ENCODE measurements at places on chromosomes 3 and 15.

GRCh38 chr3:127172211-127172610 is 20.7 kb upstream of the PRR23E start:
- DNase-seq: no peak

- no peak for DNase-seq
These were observed 90.7 kb downstream of the IMPG2 start for GRCh38 chr3:101229681-101230080.

DNA sequence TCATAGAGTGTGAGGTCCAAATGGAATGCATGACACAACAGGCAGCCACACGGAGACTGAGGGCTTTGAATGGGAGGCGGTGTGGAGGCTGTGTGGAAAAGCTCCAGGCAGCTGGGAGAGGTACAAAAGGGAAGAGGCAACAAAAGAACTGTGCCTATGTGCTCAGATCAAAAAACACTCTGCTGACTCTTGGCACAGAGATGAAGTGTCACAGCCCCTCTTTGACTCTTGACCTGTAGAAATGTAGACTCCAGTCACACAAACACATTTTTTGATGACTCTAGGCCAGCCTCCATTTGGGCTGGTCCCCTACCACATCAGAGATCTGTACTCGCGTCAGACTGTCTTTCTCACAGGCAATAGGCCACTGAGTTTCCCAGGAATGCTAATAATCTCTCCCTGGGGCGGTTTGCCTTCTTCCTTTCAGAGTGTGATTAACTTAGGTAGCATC is 456.0 kb downstream of the TUSC7 start:
- peak; percentile 69 for DNase-seq

DNA sequence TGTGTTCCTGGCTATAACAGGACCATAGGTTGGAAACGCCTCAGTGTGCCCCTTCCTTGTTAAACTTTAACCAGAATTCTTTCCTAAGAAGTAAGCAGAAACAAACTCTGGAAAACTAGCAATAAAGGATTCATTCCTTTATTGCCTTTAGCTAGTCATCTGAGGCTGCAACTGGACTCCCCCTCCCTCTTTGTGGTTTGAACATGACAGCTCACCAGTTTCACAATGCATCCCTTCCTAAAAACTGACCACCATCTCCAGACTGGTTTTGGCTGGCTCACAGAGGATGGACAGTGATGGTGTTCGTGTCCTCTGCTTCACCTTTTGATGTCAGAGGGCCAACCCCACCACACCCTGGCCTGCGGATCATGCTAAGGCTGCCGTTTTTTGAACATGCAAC is 27.9 kb upstream of the TGFBR2 start:
- DNase-seq: peak; percentile 83

DNA sequence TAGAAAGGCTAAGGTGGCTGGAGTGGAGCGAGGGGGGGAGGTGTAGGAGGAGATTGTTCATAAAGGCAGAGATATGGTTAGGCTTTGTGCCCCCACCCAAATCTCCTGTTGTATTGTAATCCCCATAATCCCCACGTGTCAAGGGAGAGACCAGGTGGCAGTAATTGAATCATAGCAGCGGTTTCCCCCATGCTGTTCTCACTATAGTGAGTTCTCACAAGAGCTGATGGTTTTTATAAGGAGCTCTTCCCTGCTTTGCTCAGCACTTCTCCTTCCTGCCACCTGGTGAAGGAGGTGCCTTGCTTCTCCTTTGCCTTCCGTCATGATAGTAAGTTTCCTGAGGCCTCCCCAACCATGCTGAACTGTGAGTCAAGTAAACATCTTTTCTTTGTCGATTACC is 64.7 kb upstream of the CFAP161 start:
- no peak for DNase-seq

GRCh38 chr3:48013288-48013980 is 2.8 kb downstream of the MAP4 start:
- DNase-seq: peak; percentile 74

- DNase-seq: peak; percentile 62
These were observed 478.7 kb downstream of the RBMS3 start for GRCh38 chr3:29759411-29760225.

- DNase-seq: no peak
These were observed 16.0 kb upstream of the KLF15 start for GRCh38 chr3:126373146-126373613.

GRCh38 chr15:31485431-31485830 is 158.8 kb downstream of the KLF13 start:
- DNase-seq: no peak

DNA sequence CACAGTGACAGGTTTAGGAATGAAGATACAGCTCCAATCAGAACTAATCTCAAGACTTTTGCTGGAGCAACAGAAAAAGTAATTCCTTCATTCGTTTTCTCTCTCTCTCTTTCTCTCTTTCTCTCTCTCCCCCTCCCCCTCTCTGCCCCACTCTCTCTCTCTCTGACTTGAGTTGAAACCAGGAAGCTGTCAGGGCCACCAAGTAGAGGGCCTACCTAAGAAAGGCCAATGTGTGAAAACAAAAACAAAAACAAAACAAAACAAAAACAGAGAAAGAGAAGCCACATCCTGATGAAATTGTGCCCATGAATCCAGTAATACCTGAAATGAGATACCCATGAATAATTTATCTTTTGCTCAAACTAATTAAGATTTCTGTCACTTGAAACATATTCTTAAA is 72.9 kb downstream of the ATP8B4 start:
- no peak for DNase-seq

- DNase-seq: no peak
These were observed 10.9 kb downstream of the CCDC13 start for GRCh38 chr3:42762046-42762724.

DNA sequence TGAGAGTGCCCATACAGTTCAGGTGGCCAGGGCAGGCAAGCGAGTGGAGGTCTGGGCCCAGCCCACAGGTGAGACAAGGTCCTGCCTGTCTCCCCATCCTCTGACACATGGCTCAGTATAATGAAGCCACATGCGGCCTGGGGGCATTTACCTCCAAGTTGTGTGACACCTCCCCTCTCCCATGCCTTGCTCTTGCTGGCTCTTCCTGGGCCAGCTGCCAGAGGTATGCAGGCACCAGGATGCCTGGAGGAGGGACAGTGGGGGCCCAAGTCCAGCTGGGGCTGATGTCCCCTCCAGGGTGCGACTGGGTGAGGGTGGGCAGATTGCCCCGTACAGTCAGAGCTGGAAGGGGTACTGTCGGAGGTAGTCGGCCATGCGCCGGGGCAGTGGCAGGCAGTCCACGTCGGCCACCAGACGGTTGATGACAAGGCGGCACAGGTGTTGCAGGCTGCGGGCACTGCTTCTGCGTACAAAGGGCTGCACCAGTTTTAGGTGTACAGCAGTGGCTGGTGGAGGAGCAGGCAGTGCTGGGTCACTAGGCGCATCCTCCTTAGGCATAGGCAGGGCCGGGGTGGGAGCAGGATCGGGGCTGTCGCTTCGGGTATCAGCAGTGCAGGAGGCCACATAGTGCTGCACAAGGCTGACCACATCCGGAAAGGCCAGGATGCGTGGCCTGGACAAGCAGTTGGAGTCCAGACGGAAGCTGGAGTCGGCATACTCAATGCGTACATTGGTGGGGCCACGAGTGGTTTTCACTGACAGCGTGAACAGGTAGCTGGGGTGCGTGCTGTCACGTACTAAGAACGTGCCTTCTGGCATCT is 4.1 kb downstream of the CISH start:
- DNase-seq: no peak

DNA sequence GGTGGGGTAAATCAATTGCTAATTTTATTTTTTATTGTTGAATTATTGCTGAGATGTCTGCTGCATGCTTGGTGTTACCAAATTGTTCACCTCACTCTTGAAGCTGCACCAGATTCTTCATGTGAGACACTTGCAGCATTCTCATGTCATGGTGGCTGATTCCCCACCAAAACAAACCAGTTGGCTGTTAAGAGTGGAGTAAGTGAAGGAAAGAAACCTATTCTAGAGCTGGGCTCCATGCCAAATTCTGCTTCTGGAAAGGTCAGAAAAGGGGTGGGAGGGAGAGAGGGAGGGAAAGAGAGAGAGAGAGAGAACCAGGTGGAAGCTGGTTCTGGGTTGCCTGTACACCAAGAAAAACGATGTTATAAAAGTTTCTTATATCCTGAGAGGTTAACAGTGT is 317.5 kb upstream of the THRB start:
- no peak for DNase-seq

DNA sequence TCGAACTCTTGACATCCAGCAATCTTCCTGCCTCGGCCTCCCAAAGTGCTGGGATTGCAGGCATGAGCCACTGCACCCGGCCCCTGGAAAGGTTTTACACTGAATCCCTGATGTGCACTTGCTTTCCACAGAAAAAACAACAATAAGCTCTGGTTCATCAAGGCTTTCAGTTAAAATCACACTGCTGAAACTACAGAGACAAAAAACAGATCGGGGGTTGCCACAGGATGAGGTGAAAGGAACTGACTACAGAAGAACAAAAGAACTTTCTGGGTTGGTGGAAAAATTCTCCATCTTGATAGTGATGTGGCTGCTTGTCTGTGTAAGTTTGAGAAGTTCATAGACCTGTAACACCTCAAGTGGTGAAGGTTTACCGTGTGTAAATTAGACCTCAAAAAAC is 2.9 kb downstream of the RAB43 start:
- no peak for DNase-seq

DNA sequence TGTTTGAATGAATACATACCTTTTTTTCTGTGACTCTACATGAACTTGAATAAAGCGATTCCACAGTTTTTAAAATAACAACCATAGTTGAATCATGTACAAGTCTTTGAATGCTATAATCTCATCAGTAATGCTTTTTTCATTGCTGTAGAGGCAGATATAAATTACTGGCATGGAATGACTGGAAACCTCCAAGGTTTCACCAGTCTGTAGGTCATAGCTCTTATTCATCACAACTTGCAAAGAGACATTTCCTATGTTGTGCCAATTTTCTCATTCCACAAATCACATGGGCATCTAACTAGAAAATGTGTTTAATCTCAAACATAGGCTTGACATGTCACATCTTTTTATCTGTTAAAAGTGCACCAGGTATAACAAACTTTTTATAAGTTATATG is 407.1 kb upstream of the KCNMB2 start:
- DNase-seq: no peak

DNA sequence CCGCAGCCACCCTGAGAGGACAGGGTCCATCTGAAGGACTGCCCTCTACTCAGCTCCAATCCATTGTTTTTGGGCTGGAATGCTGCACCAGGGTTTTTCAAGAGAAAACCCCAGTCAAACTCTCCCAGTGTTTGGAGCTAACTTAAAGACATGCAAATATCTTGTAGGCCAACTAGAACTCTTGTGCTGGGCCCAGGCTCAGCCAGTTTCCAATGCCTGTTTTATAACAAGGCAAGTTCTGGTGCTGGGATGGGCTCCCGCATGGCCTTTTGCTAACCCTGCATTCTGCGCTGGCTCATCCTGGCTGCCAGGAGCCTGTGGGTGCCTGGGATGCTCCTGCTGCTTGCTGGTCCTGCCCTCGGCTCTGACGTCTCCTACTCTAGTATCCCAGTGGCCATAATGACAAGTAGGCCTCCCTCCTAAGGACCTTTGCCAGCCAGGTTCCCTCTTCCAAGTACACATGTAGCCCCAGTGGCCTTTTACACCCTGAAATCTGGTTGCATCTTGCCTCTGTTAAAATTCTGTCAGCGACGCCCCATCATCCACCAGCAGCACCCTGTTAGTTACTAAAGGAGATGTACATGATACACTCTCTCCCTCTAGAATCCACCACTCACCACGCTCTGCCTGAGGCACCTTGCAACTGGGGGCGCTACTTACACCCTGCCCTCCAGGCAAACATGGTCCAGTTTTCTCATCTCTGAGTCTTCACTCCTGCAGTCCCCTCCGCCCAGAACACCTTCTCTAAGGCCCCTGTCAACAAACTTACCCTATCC is 30.5 kb upstream of the RAB6B start:
- no peak for DNase-seq

GRCh38 chr15:83871808-83872559 is 218.1 kb downstream of the ADAMTSL3 start:
- DNase-seq: peak; percentile 70

DNA sequence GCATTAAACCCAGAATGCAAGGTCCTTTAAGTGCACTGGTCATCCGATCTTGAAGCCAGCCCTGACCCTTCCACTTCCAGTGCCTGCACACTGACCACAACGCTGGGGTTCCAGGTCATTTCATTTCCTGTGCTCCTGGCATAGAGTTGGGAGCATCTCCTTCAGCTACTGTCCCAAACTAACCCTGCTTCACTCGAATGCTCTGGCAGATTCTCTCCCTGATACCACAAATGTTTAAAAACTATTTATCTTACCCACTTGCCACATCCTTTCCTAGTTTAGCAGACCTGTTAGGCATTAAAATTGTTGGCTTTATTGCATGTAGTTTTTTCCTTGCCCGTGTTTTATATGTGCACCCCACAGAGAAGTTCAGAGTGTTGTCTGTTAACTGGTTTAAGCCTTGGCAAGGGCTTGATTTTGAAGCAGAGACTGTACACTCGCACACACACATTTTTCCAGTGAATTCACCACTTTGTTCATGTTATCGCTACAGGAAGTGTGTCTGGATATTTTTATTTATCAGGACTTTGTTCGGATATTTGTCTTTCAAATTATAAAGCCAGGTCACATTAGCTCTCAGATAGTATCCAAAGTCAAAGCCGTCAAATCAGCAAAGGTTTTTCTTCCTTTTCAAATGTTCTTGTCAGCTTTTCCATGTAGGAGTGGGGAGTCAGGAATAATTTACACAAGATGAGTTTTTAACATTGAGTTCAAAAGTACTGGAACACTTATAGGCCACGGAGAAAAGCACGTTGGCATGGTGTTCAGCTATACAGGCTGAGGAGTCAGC is 77.3 kb downstream of the ABI3BP start:
- DNase-seq: no peak

DNA sequence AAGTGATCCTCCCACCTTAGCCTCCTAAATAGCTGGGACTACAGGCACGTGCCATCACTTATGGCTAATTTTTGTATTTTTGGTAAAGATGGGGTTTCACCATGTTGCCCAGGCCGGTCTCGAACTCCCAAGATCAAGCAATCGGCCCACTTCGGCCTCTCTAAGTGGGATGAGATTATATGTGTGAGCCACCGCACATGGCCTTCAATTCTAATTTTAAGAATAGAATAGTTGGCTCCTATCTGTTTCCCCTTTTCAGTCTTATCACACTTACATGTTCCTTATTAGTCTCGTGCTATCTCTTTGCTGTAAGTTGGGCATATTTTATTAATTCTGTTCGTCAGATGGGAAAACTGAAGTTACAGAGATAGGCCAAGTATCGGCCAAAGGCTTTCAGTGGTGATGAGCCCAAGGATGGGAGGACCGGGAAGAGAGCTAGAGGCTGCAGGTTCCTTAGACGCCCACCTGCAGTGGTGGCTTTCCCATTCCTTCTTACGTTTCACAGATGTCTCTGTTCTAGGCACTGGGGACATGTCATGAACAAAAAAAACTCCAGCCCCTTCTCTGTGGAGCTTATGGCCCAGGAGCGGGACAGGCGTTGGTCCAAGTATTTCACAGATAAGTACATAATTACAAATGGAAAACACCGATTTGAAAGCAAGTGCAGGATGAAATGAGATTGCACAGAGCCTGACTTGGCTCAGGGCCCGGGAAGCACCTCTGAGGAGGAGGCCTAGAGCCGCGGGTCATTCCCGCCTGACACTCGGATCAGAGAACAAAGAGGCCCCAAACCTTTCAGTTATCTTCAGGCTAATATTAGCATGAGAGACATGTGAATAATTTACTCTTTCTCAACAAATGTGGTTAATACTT is 91.1 kb upstream of the KLF13 start:
- peak; percentile 55 for DNase-seq

Measured in astrocyte of the hippocampus (primary cell).